Activated T-helper 1 cell treated with anti-CD3 and anti-CD28 coated beads, Interleukin-2, amount 50 U/mL, for 16 hours (primary cell): ENCODE measurements at places on chromosomes 1 and 21.

DNA sequence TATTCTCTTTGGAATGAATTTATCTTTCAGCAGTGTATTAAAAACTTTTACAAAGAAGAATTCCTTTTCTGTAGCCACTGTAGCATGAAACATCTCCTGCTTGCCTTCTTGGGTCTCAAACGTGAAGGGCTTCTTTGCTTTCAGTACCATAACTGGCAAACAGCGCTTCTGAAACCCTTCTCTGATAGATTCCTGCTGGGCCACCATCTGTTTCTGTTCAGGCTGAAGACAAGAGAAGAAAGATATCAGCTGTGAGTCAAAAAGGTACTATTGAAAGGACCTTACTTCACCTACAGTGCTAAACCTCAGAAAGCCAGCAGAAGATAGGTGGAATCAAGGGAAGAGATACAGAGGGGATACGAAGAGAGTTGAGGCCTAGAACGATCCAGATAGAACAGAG lies 10.5 kb downstream of the AIM2 start:
- no peak for DNase-seq

GRCh38 chr1:9596415-9597123 lies 7.9 kb downstream of the TMEM201 start:
- DNase-seq: no peak

DNA sequence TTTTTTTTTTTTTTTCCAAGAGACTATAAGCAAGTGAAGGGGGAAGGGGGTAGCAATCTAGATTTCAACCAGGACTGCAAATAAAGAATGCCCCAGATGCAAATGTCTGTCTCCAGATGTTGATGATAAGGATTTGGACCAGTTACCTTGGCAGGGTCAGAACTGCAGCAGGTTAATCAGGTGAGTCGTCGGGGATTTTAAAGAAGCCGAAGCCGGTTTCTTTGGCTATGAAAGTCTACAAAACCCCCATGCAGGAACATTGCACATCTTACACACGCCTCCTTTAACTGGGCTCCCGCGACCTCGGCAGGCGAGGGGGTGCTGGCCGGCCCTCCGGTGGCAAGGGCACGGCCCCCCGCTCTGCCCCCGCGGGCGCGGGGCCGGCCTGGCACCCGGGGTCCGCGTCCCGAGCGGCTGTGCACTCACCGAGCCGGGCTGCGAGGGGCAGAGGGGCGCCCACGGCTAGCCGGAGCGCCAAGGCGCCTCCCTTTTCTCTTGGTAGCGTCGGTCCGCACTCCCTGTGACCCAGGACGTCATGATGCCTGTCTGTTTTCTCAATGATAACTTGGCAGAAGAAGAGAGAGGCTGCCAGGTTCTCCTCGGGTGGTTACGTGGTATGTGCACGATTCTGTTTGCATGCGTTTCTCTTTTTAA lies 366.3 kb upstream of the ESRRG start:
- DNase-seq: no peak

DNA sequence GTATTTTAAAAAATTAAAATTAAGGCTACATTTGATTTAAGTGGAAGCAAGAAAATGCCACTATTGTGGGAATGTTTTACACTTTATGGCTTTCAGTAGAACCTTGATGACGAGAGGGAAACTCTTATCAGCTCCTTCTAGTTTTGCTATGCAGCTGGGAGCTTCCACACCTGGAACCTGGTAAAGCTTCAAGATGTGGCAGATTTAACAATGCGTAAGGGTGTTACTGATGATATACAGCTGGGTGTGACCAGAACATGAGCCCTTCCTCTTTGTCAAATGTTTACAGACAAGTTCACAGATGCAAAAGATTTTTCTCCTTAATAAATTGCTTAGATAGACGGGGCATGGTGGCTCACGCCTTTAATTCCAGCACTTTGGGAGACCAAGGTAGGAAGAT lies 20.3 kb downstream of the TTC13 start:
- no peak for DNase-seq

DNA sequence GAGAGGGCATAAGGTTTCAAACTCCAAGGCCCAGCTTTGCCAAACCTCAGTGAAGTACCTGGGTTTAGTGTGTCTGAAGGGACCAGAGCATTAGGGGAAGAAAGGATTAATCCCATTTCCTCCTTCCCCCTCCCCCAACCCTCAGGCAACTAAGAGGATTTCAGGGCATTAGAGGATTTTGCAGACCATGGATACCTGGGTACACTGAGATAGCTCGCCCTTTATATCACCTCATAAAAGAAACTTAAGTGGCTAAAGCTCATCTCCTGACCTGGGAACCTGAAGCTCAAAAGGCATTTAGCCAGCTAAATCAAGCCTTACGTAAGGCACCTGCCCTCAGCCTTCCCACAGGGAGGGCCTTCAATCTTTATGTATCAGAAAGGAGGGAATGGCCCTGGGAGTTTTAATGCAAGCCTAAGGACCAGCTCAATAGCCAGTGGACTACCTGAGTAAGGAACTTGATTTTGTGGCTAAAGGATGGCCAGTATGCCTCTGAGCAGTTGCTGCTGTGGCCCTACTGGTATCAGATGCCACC lies 26.4 kb upstream of the SMYD3 start:
- DNase-seq: no peak

GRCh38 chr1:89269277-89269676 lies 3.4 kb downstream of the GBP5 start:
- DNase-seq: no peak

GRCh38 chr21:28112511-28112910 lies 880.2 kb downstream of the LTN1 start:
- DNase-seq: no peak

GRCh38 chr1:243842978-243843511 lies 7.0 kb downstream of the AKT3 start:
- DNase-seq: no peak

DNA sequence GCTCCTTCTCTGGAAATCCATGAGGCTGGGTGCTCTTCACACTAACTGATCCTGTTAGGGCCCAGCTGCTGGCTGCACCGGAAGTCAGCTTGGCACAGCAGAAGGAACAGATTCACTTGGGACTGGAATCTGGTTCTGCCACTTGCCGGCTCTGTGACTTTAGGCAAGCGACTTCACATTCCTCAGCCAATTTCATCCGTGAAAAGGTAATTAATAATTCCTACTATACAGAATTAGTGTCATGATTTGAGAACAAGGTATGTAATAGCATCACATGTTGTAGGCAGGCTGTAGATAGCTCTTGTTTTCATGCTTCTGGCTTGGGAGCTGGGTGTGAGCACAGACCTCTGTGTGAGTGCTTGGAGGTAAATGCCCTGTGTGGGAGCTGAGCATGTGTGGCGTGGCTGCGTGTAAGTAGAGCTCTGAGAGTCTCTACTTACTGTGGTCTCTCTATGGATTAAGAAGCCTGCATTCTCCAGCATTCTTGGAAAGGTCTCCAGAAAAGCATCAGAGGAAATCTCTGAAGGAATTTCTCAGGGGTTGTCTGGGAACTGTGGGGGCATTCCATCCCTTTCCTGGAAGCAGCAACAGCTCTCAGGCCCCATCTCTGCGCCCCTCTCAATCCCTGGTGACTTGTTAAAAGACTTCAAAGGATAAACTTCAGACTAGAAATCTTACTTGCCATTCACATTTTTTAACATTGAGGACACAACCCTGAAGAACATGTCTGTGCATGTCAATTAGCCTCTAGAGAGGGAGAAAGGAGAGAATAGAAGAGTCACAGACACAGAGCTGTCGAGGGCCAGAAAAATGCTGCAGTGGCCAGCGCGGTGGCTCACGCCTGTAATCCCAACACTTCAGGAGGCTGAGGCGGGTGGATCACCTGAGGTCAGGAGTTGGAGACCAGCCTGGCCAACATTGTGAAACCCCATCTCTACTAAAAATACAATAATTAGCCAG lies 47.7 kb upstream of the PPM1J start:
- DNase-seq: no peak

DNA sequence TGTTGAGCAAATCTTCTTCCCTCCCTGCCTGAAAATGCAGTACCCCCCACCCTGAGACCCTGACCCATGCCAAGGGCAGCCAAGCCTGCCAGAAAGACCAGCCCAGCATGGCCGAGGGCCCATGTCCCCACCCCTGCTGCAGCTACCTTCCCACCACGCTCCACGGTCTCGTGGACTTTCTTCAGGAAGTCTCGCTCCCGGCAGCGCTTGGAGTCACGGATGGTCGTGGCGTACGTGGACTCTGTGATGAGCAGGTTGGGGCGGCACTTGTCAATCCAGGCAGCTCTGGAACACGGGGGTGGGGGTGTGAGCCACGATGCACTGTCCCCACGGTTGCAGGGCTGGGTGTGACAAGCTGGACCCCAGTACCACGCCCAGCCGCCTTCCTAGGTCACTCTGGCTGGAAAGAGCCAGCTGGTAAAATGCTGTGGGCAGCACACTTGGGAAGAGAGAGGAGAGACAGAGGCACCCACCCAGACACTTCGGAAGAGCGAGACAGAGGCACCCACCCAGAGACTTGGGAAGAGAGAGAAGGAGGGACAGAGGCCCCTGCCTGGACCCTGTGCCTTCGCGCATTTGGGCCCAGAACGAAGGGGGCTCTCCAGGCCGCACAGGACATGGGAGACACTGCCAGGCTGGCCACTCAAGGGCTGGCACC lies 6.4 kb downstream of the PUSL1 start:
- no peak for DNase-seq

- DNase-seq: no peak
Observed at GRCh38 chr1:183609313-183609712, 19.1 kb upstream of the NCF2 start.

DNA sequence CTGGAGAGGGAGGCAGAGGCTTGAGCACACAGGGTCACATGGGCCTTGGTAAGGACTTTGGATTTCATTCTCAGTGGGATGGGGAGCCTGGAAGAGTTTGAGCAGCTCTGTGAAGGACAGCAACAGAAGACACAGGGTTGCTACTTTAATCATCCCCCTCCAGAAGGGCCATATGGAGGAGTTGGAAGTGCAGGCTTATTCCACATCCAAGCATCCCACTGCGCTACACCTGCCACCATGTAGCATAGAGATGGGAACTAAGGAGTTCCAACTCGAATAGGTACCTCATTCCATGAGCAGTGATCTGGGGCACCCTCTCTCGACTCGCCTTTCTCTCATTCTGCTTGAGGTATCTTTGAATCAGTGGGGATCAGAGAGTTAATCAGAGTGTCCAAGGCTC lies 54.0 kb upstream of the CTTNBP2NL start:
- no peak for DNase-seq

- DNase-seq: no peak
Observed at GRCh38 chr1:25958465-25958864, 39.4 kb downstream of the PAFAH2 start.

- no peak for DNase-seq
Observed at GRCh38 chr1:72280131-72280530, 2.2 kb downstream of the NEGR1 start.

- no peak for DNase-seq
Observed at GRCh38 chr1:54575605-54576290, 27.7 kb downstream of the ACOT11 start.

DNA sequence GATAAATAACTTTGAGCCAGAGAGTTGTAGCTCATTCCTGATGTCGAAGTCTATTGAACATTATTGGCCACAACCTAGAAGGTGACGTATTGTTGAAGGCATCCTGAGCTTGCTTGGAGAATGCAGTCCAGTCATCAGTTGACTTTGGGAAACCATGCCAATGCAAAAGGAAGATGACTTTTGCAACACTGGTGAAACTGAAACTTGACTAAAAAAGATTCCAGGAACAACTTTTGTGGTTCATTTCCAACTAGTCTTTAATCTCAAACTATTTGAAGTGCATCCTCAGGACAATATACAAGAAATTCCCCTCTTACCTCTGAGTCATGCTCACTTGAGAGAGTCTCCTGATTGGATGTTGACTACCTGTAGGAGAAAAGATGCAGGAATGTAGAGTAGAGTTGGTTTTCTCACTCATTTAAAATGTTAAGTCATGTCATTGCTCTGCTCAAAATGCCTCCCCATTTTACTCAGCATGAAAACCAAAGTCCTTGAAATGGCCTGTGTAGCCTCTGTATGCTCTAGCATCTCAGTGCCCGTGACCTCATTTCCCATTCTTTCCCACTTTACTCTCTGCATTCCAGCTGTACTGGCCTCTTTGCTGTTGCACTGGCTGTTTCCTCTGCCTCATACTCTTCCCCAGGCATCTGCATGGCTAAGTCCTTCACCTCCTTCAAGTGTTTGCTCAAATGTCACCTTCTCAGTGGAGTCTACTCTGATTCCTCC lies 24.4 kb upstream of the LEPR start:
- DNase-seq: no peak

DNA sequence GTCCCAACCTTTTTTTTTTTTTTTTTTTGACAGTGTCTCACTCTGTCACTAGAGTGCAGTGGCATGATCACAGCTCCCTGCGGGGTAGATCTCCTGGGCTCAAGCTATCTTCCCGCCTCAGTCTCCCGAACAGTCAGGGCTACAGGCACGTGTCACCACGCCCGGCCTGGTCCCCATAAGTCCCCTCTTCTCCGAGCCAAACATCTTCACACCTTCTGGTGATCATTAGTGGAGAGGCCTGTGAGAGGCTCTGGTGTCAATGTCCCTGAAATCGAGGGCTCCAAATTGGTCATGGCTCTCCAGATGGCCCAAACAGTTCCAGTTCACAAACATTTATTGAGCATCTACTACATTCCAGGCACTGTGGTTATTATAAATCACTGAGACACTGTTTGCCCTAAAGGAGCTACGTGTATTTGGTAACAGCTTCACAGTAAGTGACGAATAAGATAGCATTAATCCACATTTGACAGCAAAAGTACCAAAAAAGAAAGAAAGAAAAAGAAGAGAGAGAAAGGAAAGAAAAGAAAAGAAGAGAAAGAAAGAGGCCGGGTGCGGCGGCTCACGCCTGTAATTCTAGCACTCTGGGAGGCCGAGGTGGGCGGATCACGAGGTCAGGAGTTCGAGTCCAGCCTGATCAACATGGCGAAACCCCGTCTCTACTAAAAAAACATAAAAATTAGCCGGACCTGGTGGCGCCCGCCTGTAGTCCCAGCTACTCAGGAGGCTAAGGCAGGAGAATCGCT lies 867 bp upstream of the TIMM17A start:
- DNase-seq: no peak

- DNase-seq: no peak
Observed at GRCh38 chr21:27366646-27367235, 399.9 kb upstream of the ADAMTS5 start.

- no peak for DNase-seq
Observed at GRCh38 chr1:19764848-19765247, 34.9 kb downstream of the TMCO4 start.

DNA sequence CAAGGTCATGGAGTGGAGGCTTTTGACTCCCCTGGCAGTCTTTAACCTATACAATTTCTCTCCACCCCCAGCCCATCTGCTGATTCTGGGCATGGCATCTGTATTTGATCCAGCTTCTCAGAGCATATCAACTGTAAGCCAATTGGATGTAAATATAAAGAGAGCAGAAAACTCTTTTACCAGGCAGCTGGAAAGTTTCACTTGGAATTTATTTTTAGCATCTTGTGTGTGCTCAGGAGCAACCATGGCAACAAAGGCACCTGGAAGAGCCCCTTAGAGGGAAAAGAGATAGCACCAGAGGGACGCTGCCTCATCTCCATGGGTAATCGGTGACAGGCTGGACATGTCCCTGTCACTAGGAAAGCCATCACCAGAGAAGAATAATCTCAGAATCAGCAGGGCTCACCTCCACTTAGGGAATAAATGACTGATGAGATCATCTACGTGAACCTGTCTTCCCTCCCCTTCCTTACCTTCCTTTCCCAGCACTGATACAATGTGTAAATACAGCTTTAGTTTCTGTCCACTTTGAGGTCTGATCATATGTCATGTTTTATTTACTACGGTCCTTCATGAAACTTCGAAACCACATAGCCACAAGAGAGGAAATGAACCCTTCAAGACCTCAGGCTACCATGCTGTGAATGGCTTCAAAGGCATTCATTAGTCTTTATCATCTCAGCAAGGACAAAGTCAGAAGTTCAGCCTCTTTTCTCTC lies 25.3 kb upstream of the SIPA1L2 start:
- DNase-seq: no peak
